ENCODE measurements at places on chromosomes 5 and 9.

- H3K4me3 ChIP-seq = no peak overlapping the region
- H3K4me1 ChIP-seq = no peaks in the 10 kb centered on the region
- peaks cover 2% of the 10 kb centered on the region for H3K36me3 ChIP-seq
- H3K27me3 ChIP-seq = no peaks in the 10 kb centered on the region
- no peak overlapping the region for H3K27ac ChIP-seq
- DNase-seq = no peak
These were observed 20.2 kb downstream of the TEK start for GRCh38 chr9:27129221-27129620.

- no peaks in the 10 kb centered on the region for H3K36me3 ChIP-seq
- no peaks in the 10 kb centered on the region for H3K4me1 ChIP-seq
- H3K27ac ChIP-seq = no peak overlapping the region
- H3K4me3 ChIP-seq = no peak overlapping the region
- no peak for DNase-seq
These were observed 154.0 kb downstream of the CDH6 start for GRCh38 chr5:31347552-31347905.

DNA sequence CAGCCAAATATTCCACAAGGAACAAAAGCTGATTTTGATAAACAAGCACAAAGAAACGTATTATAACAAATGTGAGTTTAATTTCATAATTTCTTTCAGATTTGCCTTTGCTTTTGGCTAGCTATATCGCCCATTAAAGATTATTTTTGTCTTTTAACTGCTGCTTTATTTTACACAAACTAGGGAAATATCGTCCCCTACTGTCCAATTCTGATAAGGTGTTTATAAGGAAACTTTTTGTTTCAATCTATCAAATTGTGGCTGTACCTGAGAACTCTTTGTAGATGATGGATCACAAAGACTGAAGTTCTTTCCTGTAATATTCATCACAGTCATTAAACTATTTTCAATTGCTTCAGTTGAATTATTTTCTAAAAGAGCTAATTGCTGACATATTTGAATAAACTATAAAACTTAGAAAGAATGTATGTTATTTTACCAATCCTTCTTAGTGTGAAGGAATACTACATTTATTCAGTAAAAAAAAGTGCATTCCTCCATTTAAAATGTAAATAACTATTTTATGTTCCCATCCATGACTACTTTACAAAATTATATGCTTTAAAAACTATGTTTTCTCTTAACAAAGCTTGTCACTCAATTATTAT, 431.3 kb upstream of the ITGA1 start:
- no peak overlapping the region for H3K27ac ChIP-seq
- H3K4me1 ChIP-seq = no peaks in the 10 kb centered on the region
- no peaks in the 10 kb centered on the region for H3K36me3 ChIP-seq

- H3K27me3 ChIP-seq = no peaks in the 10 kb centered on the region
- H3K4me1 ChIP-seq = peaks cover 57% of the 10 kb centered on the region
- H3K27ac ChIP-seq = peak overlapping the region; percentile 48
- no peak overlapping the region for H3K4me3 ChIP-seq
- H3K36me3 ChIP-seq = no peaks in the 10 kb centered on the region
- peak; percentile 61 for DNase-seq
These were observed 151.5 kb downstream of the C9orf50 start for GRCh38 chr9:129469188-129469987.

DNA sequence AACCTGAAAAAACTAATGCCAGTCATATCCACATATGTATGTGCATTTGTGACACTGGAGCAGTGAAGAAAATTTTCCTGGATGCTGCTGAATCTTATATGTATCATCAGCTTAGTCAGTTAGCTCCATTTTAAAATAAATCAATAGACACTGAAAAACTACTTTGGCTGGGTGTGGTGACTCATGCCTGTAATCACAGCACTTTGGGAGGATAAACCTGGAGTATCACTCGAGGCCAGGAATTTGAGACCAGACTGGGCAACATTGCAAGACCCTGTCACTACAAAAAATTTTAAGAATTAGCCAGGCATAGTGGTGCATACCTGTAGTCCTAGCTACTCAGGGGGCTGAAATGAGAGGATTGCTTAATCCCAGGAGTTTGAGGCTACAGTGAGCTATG, 511.0 kb upstream of the TLE4 start:
- no peaks in the 10 kb centered on the region for H3K36me3 ChIP-seq
- no peak for DNase-seq
- no peaks in the 10 kb centered on the region for H3K4me1 ChIP-seq
- no peak overlapping the region for H3K27ac ChIP-seq

DNA sequence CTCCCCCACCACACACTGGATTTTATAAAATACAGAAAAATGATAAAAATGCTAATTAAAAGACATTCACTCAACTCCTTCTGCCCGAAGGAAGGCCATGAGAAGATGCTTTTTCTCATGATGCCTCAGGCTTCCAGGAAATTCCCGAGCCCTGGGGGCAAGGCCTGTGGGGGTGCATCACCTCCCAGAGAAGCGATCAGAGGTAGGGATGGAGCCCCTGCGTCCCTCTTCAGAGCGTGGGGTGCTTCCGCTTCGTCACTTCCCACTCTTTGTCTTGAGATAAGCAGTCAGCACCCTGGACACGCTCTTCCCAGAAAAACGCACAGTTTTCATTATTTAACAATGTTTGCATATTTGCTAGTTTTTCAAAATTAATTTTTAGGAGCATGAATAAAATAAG, 33.3 kb upstream of the SH3PXD2B start:
- H3K4me3 ChIP-seq = no peak overlapping the region
- H3K27ac ChIP-seq = no peak overlapping the region
- no peak for DNase-seq
- H3K4me1 ChIP-seq = peaks cover 5% of the 10 kb centered on the region
- peaks cover 14% of the 10 kb centered on the region for H3K27me3 ChIP-seq

GRCh38 chr9:5518171-5518936, 8.0 kb downstream of the PDCD1LG2 start:
- no peak overlapping the region for H3K4me3 ChIP-seq
- H3K27me3 ChIP-seq = no peaks in the 10 kb centered on the region
- H3K4me1 ChIP-seq = peaks cover 1% of the 10 kb centered on the region
- H3K36me3 ChIP-seq = no peaks in the 10 kb centered on the region

GRCh38 chr9:8095672-8096086, 296.1 kb upstream of the DMAC1 start:
- H3K27me3 ChIP-seq = no peaks in the 10 kb centered on the region
- no peak for DNase-seq
- no peaks in the 10 kb centered on the region for H3K36me3 ChIP-seq

- H3K27ac ChIP-seq = no peak overlapping the region
- H3K27me3 ChIP-seq = no peaks in the 10 kb centered on the region
- DNase-seq = no peak
- no peaks in the 10 kb centered on the region for H3K36me3 ChIP-seq
These were observed 135.9 kb upstream of the RAD23B start for GRCh38 chr9:107147134-107147533.

DNA sequence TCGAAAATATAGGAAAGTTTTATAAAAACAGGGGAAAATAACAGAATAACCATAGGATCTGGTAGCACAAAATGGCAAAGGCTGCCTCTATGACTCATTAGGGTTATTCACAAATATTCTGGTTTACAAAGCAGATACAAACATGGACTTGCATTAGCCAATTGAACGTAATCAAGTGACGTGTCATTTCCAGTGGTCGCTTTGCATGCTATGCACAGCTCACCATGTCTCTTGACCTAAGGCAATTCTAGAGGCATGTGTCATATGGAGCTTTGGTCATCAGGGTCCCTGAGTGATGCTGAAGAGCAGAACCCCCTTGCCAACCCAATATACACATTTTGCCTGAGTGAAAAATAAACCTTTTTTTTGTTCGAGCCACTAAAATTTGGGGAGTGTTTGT, 158.8 kb downstream of the TMEM161B start:
- DNase-seq = no peak
- no peaks in the 10 kb centered on the region for H3K4me1 ChIP-seq
- no peak overlapping the region for H3K27ac ChIP-seq
- H3K4me3 ChIP-seq = no peak overlapping the region
- H3K36me3 ChIP-seq = no peaks in the 10 kb centered on the region

- H3K27ac ChIP-seq = no peak overlapping the region
These were observed 56.7 kb upstream of the CLINT1 start for GRCh38 chr5:157915638-157916037.

All from neuronal stem cell (in vitro differentiated cells).